ENCODE measurements at places on chromosomes 6 and 20.
A peak's percentile ranks its signal among the peaks of the same experiment; 100 is the strongest.

- H3K4me3 ChIP-seq: no peak overlapping the region
- DNase-seq: no peak
- no peak overlapping the region for H3K27ac ChIP-seq
- peaks cover 67% of the 10 kb centered on the region for H3K36me3 ChIP-seq
- H3K4me1 ChIP-seq: peaks cover 2% of the 10 kb centered on the region
- H3K27me3 ChIP-seq: no peaks in the 10 kb centered on the region
Measured at GRCh38 chr6:118500130-118501015, 47.7 kb upstream of the PLN start.

GRCh38 chr6:101001012-101001411, 119.9 kb upstream of the ASCC3 start:
- H3K4me3 ChIP-seq: no peak overlapping the region
- no peak overlapping the region for H3K27ac ChIP-seq
- H3K27me3 ChIP-seq: no peaks in the 10 kb centered on the region
- H3K4me1 ChIP-seq: no peaks in the 10 kb centered on the region
- no peaks in the 10 kb centered on the region for H3K36me3 ChIP-seq
- DNase-seq: no peak

DNA sequence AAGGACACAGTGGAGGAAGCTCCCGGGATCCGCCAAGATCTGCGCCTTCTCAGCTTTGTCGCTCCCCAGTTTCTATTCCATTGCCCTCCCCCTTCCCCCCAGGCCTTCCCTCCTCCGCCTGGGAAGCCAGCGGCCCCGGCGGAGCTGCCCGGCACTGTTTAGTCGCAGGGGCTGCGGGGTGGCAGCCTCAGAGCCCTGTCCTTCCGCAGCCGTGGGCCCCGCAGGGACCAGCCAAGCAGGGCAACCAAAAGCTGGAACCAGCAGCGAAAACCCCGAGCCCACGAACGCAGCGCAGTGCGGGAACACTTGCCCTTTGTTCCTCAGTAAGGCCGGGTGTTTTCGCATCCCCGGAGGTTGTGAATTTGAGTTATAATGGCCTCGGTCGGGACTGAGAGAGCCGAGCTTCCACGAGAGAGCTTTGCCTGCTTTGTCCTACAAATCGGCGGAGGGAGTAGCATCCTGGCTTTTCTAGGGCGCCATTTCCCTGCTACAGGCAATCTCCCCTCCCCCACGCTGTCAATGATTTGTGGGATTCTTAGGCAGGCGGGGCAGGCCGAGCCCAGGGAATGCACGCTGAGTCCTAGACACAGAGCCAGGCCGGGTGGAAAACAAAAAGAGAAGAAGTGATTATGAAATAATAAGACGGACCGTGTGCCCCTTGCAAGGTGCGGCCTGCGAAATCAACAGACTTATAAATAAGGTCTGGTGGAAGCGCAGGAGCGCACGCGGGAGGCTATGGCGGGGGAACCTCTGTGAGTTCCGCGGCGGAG, 4.0 kb upstream of the TUBB2B start:
- no peak overlapping the region for H3K27ac ChIP-seq
- H3K4me3 ChIP-seq: no peak overlapping the region
- DNase-seq: no peak
- H3K4me1 ChIP-seq: peaks cover 43% of the 10 kb centered on the region
- peaks cover 83% of the 10 kb centered on the region for H3K27me3 ChIP-seq

GRCh38 chr20:50335105-50335504, 144.5 kb downstream of the CEBPB start:
- no peak for DNase-seq
- H3K27me3 ChIP-seq: peaks cover 5% of the 10 kb centered on the region
- H3K27ac ChIP-seq: peak overlapping the region; percentile 70

Measured in activated CD4-positive, alpha-beta T cell treated with anti-CD3 and anti-CD28 coated beads, Interleukin-2, amount 10 ng/mL, durations not matched to agents 7 days and 5 days (primary cell).